MCF 10A (cell line): ENCODE measurements at places on chromosomes 6 and 20. TPM values are rescaled to one million over a fixed set of nuclear protein-coding genes. Genes with fewer than 3 reads are reported as not detected.

Gene RSPH3
- 13.1 and 14.5 TPM in 2 replicates for total RNA-seq

Gene PHF3
- total RNA-seq, result 41.0 and 46.4 TPM in 2 replicates

Gene TFAP2D
- total RNA-seq, result not detected in 2 replicates

Gene KHDC1
- 1.3 and 2.6 TPM in 2 replicates for total RNA-seq

Gene PAK5
- not detected in 2 replicates for total RNA-seq

Gene MOG
- total RNA-seq, result not detected in 2 replicates

- H3K36me3 ChIP-seq, result no peaks in the 10 kb centered on the region
- no peak overlapping the region for H3K27ac ChIP-seq
- peaks cover 20% of the 10 kb centered on the region for H3K27me3 ChIP-seq
- no peak overlapping the region for H3K4me3 ChIP-seq
- no peak for DNase-seq
Observed at GRCh38 chr6:159821726-159822125, 21.6 kb downstream of the PNLDC1 start.

GRCh38 chr6:111806165-111806547 lies 67.1 kb downstream of the FYN start:
- peaks cover 6% of the 10 kb centered on the region for H3K36me3 ChIP-seq
- H3K27me3 ChIP-seq, result no peaks in the 10 kb centered on the region
- no peak for DNase-seq
- H3K4me3 ChIP-seq, result no peak overlapping the region
- H3K4me1 ChIP-seq, result no peaks in the 10 kb centered on the region
- H3K27ac ChIP-seq, result no peak overlapping the region

GRCh38 chr20:17648791-17649730 lies 33.0 kb downstream of the RRBP1 start:
- H3K4me3 ChIP-seq, result no peak overlapping the region
- no peaks in the 10 kb centered on the region for H3K27me3 ChIP-seq

- no peak for DNase-seq
- H3K27ac ChIP-seq, result no peak overlapping the region
- H3K4me3 ChIP-seq, result no peak overlapping the region
- no peaks in the 10 kb centered on the region for H3K36me3 ChIP-seq
- H3K27me3 ChIP-seq, result no peaks in the 10 kb centered on the region
- H3K4me1 ChIP-seq, result no peaks in the 10 kb centered on the region
Observed at GRCh38 chr6:9914951-9915350, 499.9 kb downstream of the TFAP2A start.

DNA sequence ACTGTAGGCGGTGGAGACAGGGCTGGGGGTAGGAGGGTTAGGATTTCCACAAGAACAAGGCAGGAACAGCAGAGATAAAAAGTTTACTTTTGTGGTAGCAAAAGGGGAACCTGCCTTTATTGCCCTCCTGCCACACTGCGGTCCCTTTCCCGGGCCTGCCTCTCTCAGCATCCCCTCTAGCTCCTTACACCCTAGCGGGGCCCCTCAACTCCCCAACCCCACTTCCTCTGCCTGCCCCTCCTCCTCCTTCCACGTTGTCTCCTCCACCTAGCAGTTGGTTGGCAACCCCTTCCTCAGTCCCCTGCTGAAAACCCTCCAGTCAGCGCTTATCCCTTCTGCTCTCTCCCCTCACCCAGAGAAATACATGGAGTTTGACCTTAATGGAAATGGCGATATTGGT lies 714 bp downstream of the AIF1 start:
- no peaks in the 10 kb centered on the region for H3K36me3 ChIP-seq
- no peaks in the 10 kb centered on the region for H3K27me3 ChIP-seq
- H3K27ac ChIP-seq, result no peak overlapping the region
- DNase-seq, result no peak
- no peak overlapping the region for H3K4me3 ChIP-seq

GRCh38 chr20:5969940-5970339 lies 19.5 kb downstream of the MCM8 start:
- H3K4me1 ChIP-seq, result no peaks in the 10 kb centered on the region
- H3K27me3 ChIP-seq, result no peaks in the 10 kb centered on the region
- no peak for DNase-seq
- H3K36me3 ChIP-seq, result peaks cover 14% of the 10 kb centered on the region
- H3K4me3 ChIP-seq, result no peak overlapping the region

DNA sequence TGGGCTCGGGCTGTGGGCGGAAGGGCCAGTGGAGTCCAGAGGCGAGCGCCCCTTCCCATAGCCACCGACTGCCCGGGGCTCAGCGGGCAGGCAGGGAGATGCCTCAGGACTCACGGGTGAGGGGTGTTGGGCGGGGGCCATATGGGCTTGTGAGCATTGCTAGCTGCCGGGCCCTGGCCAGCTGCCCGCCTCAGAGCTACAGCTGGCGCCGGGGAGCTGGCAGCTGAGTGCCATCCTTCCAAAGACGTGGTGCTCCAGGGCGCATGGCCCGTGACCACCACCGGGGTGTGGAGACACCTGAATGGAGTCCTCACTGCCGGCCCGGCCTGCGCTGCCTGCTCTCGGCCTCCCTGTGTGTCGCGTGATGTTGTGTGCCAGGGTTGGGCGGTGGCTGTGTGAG lies 10.6 kb upstream of the RBBP8NL start:
- H3K27me3 ChIP-seq, result peaks cover 64% of the 10 kb centered on the region
- H3K27ac ChIP-seq, result no peak overlapping the region
- no peaks in the 10 kb centered on the region for H3K4me1 ChIP-seq
- no peak for DNase-seq
- H3K4me3 ChIP-seq, result no peak overlapping the region

DNA sequence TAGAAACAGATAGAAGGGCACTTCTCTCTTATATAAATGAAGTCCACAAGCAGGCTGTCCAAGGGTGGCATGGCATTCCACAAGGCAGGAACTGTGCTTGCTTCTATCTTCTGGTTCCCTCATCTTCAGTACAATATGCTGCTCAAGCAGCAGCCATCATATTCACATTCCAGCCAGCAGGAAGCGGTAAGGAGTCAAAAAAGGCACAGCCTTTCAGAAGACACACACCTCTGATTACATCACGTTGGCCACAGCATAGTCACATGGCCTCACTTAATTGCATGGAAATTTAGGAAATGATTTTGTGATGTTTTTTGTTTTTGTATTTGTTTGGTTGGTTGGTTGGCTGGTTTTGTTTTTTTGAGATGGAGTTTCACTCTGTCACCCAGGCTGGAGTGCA lies 19.0 kb downstream of the REM1 start:
- H3K36me3 ChIP-seq, result peaks cover 5% of the 10 kb centered on the region
- H3K4me1 ChIP-seq, result no peaks in the 10 kb centered on the region
- H3K27me3 ChIP-seq, result peaks cover 24% of the 10 kb centered on the region
- H3K27ac ChIP-seq, result no peak overlapping the region
- peak; percentile 62 for DNase-seq
- H3K4me3 ChIP-seq, result no peak overlapping the region

DNA sequence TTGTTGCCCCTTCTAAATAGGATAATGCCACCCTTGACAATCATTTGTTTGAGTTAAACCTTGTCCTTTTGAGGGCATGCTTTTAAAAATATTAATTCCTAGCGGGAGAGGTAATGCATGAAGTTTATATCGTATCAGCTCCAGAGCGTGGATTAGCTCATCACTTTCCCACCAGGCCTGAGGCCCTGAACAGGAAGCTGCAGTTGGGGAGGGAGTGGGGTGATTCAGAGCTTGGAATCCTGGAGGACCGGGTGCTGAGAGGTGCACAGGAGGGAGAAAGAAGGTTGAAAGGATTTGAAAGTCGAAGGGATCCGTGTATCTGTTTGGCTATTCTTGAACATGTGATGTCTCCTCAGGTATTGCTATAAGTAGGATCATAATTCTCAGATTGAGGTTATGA lies 25.0 kb downstream of the ZDHHC14 start:
- no peak overlapping the region for H3K4me3 ChIP-seq
- no peak overlapping the region for H3K27ac ChIP-seq
- no peaks in the 10 kb centered on the region for H3K36me3 ChIP-seq
- no peak for DNase-seq
- no peaks in the 10 kb centered on the region for H3K4me1 ChIP-seq
- no peaks in the 10 kb centered on the region for H3K27me3 ChIP-seq

DNA sequence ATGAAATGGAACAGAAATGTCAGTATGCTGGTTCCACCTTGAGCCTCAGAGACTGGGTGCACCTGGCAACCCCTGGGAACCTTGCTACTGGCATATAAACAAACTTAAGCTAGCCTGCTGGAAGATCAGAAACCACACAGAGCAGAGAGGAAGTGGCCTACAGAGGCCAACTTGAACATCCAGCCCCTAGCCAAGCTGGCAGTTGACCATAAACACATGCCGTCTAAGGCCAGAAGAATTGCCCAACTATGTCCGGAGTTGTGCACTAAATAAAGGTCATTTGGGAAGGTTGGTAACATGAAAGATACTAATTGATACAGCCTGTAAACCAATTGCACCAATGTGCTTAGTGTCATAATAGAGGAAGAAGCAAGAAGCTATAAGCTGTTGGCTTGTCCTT lies 266.6 kb upstream of the BTBD3 start:
- no peaks in the 10 kb centered on the region for H3K36me3 ChIP-seq
- H3K27ac ChIP-seq, result no peak overlapping the region
- no peak for DNase-seq

GRCh38 chr6:21274851-21275250 lies 318.7 kb upstream of the SOX4 start:
- H3K27me3 ChIP-seq, result no peaks in the 10 kb centered on the region
- H3K4me1 ChIP-seq, result no peaks in the 10 kb centered on the region
- DNase-seq, result no peak
- H3K4me3 ChIP-seq, result no peak overlapping the region
- no peaks in the 10 kb centered on the region for H3K36me3 ChIP-seq
- no peak overlapping the region for H3K27ac ChIP-seq

DNA sequence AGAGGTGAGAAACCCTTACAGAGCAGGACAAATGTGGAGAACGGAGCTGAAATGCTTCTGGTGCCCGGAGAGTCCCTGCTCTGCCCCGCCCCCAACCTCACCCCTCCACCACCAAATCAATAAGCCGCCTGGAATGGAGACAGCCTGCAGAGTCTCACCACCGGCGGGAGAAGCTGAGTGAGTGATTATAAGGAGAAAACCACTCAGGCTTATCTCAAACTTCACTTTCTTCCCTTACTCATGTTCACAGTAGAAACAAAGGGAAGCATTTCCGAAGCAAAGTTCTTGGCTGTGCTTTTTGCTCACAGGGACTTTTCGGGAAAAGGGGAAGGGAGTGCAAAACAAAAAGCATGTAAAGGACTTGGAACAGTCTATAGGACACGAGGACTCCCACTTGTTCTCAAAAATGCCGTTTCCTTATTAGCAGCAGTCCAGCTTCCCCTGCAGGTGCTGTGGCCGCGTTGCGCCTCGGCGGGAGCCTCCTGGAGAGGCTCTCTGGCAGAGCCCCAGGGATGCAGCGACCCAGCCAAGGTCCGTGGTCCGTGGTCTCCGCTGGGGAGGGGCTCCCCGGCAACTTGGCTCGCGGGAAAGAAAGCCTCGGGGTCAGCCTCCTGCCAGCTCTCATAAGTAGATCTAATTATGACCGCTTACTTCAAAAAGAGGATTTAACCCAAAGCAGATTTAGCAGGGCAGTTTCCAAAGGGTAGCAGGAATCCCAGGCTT lies 64.8 kb upstream of the TMEM30A start:
- H3K27me3 ChIP-seq, result no peaks in the 10 kb centered on the region
- DNase-seq, result peak; percentile 8
- H3K4me1 ChIP-seq, result no peaks in the 10 kb centered on the region
- no peaks in the 10 kb centered on the region for H3K36me3 ChIP-seq

- H3K4me1 ChIP-seq, result peaks cover 11% of the 10 kb centered on the region
- H3K27me3 ChIP-seq, result peaks cover 18% of the 10 kb centered on the region
- no peak for DNase-seq
- no peaks in the 10 kb centered on the region for H3K36me3 ChIP-seq
- no peak overlapping the region for H3K27ac ChIP-seq
Observed at GRCh38 chr20:45607810-45608209, 21.7 kb upstream of the WFDC10A start.

- H3K27ac ChIP-seq, result no peak overlapping the region
- no peaks in the 10 kb centered on the region for H3K36me3 ChIP-seq
- H3K27me3 ChIP-seq, result no peaks in the 10 kb centered on the region
- DNase-seq, result no peak
Observed at GRCh38 chr6:112717856-112718255, 370.7 kb downstream of the RFPL4B start.

- H3K36me3 ChIP-seq, result no peaks in the 10 kb centered on the region
- no peak for DNase-seq
- H3K27ac ChIP-seq, result no peak overlapping the region
- H3K4me3 ChIP-seq, result no peak overlapping the region
- no peaks in the 10 kb centered on the region for H3K4me1 ChIP-seq
Observed at GRCh38 chr6:42462474-42462972, 10.8 kb upstream of the TRERF1 start.

DNA sequence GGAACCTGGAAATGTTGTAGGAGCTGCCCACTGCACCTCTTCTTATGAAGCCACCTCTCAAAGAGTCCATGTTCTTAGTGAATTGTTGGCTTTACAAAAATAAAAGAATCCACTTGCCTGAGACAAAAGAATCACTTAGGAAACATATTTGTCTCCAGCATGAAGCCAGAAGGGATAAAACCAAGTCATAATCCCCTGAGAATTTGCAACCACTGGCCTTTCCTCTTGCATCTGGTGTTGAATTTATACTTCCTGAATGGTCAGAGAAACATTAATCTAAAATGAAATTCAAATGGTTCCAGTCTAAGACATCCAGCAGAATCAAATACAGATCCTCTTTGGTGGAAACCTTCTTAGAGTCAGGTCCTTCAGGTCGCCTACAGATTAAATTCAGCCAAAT lies 192.5 kb upstream of the ECI2 start:
- DNase-seq, result no peak
- H3K4me1 ChIP-seq, result peaks cover 9% of the 10 kb centered on the region
- H3K27ac ChIP-seq, result no peak overlapping the region
- H3K36me3 ChIP-seq, result no peaks in the 10 kb centered on the region

- H3K27me3 ChIP-seq, result no peaks in the 10 kb centered on the region
- H3K4me1 ChIP-seq, result no peaks in the 10 kb centered on the region
- H3K36me3 ChIP-seq, result peaks cover 23% of the 10 kb centered on the region
- no peak overlapping the region for H3K4me3 ChIP-seq
- DNase-seq, result no peak
- no peak overlapping the region for H3K27ac ChIP-seq
Observed at GRCh38 chr6:144737998-144738397, 452.9 kb downstream of the UTRN start.

DNA sequence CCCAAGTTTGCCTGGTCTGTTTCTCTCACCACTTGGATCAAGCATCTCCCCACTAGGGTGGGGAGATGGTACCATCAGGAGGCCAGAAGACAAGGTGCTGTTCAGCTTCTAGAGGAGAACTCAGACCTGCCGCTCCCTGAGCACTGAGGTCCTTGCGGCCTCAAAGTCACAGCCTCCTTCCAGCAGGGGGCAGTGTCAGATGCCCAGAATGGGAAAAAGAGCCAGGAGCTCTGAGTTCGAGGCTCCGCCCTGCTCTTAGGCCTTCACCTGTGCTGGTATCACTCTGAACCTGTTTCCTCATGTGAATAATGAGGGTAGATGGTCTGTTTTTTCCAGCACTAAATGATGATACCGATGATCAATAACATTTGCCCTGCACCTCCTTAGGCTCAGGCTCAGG lies 68.7 kb downstream of the TOX2 start:
- no peaks in the 10 kb centered on the region for H3K36me3 ChIP-seq
- DNase-seq, result no peak
- no peak overlapping the region for H3K4me3 ChIP-seq
- H3K27me3 ChIP-seq, result no peaks in the 10 kb centered on the region

GRCh38 chr6:604579-604978 lies 52.3 kb downstream of the HUS1B start:
- no peak for DNase-seq
- no peak overlapping the region for H3K27ac ChIP-seq
- no peaks in the 10 kb centered on the region for H3K27me3 ChIP-seq
- H3K4me3 ChIP-seq, result no peak overlapping the region
- peaks cover 6% of the 10 kb centered on the region for H3K36me3 ChIP-seq
- no peaks in the 10 kb centered on the region for H3K4me1 ChIP-seq
